ENCODE measurements at places on chromosomes 1 and 21.
A peak's percentile ranks its signal among the peaks of the same experiment; 100 is the strongest.

DNA sequence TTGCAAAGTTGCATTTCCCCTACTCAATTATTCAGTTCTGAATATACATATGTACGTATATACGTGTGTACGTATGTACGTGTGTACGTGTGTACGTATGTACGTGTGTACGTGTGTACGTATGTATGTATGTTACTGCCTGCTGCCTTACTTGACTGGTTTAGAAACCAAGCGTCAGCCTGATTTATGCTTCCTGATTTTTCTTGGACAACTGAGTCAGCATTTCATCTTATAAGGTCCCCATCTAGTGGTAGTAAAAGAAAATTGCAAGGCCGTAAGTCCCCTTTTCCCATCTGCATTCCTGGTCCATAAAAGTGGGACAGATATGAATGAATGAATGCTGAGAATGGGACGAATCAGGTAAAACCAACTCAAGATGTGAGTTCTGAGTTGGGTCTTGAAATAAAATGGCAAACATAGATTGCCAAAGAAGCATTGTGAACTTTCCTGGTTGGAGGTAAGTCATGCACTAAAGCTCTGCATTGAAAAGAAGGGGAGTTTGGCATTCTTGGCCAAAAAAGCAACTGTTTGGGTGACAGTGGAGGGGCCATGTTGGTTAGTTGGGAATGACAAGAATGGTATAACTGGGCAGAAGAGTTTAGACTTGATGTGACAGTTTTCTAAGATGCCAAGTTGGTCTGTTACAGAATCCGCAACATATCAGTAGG, 76.4 kb upstream of the DNAH14 start:
- no peak for DNase-seq

GRCh38 chr21:26851109-26851944, 6.1 kb upstream of the ADAMTS1 start:
- DNase-seq, result no peak

DNA sequence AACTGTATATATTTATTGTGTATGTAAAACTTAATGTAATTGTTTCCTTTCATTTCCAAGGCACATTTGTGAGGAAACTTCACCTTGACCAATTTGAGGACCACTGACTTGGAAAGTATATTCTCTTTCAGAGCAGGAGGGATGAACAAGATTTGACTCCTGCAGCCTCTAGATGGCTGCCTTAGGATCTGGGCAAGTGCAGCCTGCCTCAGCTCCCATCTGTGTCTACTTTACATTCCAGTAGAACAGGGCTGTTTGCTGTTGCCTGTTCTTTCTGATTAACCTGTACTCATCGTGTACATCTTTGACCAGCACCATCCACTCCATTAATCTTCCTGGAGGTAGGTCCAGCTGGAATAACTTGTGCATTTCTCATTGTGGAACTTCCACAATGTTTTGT, 312.8 kb downstream of the HLX start:
- no peak for DNase-seq

- no peak for DNase-seq
Observed at GRCh38 chr21:15053500-15053899, 11.3 kb downstream of the NRIP1 start.

- DNase-seq, result no peak
Observed at GRCh38 chr21:43985690-43986251, 26.3 kb upstream of the TRAPPC10 start.

GRCh38 chr1:67317803-67318202, 10.1 kb downstream of the IL12RB2 start:
- no peak for DNase-seq

DNA sequence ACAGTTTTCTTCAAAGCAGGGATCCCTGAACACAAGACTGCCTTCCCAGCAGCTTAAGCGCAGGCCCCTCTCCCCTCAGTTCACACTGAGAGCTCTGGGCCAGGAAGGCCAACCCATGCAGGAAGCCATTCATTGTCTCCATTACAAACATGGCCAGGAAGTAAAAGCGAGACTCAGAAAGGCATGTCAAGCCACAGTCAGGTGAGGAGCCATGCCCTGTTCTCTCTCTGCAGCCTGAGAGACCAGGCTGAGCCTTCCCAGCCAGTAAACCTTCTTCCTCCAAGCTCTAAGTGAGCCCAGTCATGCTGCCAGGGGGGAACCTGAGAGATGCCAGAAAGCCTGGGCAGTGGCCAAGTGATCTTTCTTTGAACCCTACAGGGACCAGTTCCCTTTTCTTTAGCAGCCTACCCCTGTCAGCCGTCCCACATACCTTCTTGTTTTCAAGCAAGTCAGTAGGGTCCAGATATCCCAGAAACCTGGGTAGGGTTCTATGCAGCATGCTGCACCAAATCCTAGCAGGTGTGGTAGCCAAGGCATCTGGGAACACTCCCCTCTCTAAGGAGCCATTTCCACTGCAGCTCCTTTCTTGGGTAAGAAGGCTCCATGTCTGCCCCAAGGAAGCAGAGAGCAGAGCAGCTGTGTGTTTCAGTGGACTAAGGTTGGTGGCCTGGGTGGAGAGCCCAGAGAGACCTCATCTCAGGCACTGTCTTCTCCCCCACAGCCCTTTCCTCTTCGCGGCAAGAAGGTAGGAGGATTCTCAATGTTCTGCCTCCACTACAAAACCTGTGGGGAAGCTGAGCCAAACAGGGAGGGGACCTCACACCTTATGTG, 977 bp downstream of the TRAF3IP3 start:
- DNase-seq, result peak; percentile 22

DNA sequence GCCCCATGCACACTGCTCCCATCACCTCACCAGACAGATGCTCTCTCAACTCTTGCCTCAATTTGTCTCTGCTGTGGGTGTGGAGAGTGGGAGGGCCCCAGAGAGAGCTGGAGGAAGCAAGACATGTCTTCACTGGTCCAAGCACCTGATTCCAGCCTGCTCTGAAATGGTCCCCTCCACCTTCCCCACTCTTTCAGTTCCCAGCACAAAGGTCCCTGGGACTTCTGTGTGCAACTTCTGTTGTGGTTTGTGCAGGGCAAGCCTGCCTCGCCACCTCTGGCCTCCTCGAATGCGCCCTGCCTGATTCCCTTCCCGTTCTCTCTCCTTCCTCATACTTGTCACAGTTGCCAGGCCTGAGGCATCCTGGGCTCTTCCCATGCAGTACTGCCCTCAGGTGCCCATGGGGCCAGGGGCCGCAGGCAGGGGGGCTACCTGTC, 119.3 kb downstream of the SYT2 start:
- DNase-seq, result no peak

- DNase-seq, result no peak
Observed at GRCh38 chr1:14733048-14733778, 134.7 kb downstream of the KAZN start.

DNA sequence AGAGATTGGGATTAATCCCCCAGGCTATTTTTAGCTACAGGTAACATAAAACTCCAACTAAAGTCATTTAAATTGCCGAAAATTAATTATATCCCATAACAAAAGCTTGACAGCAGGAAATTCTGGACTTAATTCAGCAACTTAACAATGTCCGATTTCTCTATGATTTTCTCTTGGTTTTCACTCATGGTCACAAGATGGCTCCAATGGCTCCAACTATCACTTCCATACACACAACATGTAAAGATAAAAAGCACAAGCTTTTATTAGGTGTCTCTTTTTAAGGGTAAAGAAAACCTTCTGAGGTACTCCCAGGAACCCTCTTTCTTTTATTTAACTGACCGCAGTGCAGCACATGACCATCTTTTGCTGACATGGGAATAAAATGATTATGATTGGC, 363.5 kb upstream of the PTBP2 start:
- no peak for DNase-seq

- DNase-seq, result peak; percentile 47
Observed at GRCh38 chr1:64744492-64745180, at the start of gene RAVER2. Gene RAVER2 (plus strand): TSS chr1:64745075. CDS start chr1:64745173, 98 bp downstream.
